Activated CD4-positive, alpha-beta T cell treated with anti-CD3 and anti-CD28 coated beads, Interleukin-2, Interleukin-4, amounts not matched to agents 100 ng/mL and 50 ng/mL, durations not matched to agents 16 hours and 8 hours (primary cell): ENCODE measurements at places on chromosomes 2 and 18.

- DNase-seq, result no peak
These were observed 36.8 kb downstream of the KCNG3 start for GRCh38 chr2:42457011-42457410.

DNA sequence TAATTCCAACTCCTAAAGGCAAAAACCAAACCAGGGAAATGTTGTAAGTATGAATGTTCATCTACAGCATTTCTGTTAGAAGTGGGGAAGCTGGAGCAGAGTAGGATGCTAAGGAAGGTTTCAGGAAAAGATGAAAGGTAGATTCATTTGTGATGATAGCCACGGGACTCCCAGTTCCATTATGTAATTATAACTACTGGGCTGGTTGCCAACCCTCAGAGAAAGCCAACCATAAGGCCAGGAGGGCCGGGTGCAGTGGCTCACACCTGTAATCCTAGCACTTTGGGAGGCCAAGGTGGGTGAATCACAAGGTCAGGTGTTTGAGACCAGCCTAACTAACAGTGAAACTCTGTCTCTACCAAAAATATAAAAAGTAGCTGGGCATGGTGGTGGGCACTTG lies 288.9 kb upstream of the ETAA1 start:
- no peak for DNase-seq

- no peak for DNase-seq
These were observed 48.4 kb upstream of the SPATS2L start for GRCh38 chr2:200258081-200258480.

GRCh38 chr2:178075006-178075326 lies 2.4 kb upstream of the PDE11A start:
- no peak for DNase-seq

DNA sequence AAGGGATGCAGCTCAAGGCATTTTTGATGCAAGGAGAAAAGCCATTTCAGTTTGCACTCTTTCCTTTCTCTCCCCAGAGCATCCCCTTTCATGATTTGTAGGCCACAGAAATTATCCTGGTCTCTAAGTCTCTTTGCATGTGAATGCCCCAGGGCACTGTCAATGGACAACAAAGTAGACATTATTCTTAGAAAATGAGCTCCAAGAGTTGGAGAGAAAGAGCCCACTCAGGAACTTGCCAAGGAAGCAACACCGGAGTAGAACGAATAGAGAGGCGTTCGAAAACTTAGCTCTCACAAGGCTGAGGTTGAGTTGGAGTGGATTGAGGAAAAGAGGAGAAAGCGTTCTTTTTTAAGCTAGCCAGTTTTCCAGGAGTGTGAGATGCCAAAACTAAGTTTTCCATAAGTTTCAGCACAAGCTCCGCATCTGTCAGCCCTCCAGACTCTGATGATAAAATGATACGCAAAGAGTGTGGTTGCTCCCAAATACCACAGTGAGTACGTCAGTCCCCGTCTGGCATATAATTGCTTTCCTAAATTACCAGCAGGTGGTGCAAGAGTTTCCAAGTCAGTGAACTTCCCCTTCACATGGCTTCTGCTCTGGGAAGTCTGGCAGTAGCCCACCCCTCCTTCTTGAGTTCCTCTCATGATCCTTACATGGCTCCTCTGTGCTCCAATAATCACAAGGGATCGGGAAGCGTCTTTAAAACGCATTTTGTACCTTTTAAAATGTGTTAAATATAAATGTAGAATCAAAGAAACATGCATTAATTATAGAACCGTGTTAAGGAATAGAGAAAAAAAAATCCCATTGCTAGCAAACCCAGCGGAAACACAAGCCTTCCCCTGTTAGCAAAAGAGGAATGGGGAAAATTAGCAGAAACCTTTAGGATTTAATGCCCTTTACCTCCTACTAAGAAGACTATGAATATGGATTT lies 1060.6 kb upstream of the FANCL start:
- DNase-seq, result peak; percentile 3

- DNase-seq, result no peak
These were observed 759 bp upstream of the ACTR1B start for GRCh38 chr2:97664636-97664970.

DNA sequence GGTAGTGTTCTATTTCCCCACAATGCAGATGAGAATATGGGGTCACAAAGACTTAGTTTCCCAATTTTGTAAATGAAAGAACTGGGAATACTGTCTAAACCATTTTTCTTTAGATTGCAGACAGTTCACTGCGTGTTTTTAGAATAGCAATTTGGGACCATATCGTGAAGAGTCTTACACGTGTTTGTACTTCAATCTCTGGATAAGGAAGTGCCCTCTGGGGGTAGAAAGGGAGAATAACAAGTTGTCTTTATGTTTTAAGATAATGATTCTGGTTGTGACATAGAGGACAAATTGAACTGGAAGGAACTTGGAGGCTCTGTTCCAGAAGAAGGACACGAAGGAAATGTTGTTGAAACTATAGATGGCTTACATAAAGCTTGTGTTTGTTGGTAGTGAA lies 457.7 kb downstream of the CBLN2 start:
- DNase-seq, result peak; percentile 2

- DNase-seq, result no peak
These were observed 55.9 kb upstream of the RTN4 start for GRCh38 chr2:55106148-55106547.

GRCh38 chr2:83251321-83251872 lies 1207.7 kb downstream of the SUCLG1 start:
- DNase-seq, result no peak

- no peak for DNase-seq
These were observed 174.1 kb downstream of the TFCP2L1 start for GRCh38 chr2:121110924-121111323.

DNA sequence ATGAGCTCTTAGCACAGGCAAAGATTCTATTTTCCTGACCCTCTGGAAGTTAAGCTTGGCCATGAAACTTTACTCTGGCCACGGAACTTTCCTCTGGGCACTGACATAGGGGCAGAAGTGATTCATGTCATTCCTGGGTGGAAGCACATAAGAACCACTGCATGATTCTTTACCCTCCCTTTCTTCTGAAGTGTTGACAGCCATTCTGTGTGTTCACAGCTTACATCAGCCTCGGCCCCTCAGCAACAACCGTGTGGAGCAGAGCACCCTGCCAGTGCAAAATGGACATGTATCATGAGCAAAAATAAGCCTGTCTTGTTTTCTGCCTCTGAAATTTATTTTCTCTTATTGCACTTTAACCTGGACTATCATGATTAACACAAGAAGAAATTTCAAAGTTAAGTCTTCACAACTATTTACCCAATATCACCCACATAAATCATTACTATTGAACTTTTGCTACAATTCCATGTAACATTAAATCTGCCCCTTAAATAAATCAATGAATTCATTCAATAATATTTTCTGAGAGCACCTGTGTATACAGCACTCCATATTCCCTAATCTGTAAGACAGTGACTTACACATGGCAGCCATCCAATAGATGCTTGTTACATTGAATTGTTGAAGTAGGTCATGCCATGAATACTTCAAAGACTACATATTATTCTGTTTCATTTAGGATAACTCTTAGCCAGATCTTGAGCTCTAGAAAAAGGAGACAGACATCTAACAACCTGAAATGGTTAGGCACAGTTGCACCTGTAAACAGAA lies 531.9 kb downstream of the IRS1 start:
- DNase-seq, result no peak

- DNase-seq, result no peak
These were observed 5.5 kb downstream of the RBM45 start for GRCh38 chr2:178117725-178118124.

DNA sequence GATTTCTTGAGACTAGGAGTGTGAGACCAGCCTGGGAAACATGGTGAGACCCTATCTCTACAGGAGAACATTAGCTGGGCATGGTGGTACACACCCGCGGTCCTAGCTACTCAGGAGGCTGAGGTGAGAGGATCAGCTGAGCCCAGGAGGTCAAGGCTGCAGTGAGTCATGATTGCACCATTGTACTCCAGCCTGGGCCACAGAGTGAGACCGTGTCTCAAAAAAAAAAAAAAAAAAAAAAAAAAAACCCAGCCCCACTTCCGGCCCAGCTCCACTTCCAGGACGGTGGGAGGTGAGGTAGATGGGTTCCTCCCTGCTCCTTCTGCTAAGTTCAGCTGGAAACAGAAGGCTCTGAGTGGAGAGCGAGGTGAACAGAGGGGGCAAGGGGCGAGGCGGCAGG lies 41.4 kb upstream of the NFATC1 start:
- DNase-seq, result no peak

GRCh38 chr2:30393510-30393909 lies 53.5 kb upstream of the LCLAT1 start:
- no peak for DNase-seq

DNA sequence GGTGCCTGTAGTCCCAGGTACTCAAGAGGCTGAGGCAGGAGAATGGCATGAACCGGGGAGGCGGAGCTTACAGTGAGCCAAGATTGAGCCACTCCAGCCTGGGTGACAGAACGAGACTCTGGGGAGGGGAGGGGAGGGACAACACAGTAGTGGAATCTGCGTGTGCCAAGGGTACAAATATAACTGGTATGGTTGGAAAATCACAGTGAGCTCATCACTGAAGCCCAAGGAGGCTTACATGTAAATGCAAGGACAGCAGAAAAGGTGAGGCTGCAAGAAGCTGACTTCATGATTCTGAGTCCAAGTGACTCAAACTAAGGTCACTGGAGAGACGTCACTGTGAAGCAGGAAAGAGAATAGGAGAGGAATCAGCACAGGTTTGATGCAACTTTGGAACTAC lies 9.2 kb downstream of the SEPTIN10 start:
- no peak for DNase-seq

- DNase-seq, result peak; percentile 4
These were observed 8.9 kb downstream of the STAM2 start for GRCh38 chr2:152166633-152167032.

GRCh38 chr2:96267159-96267971 lies 1.3 kb downstream of the CIAO1 start:
- peak; percentile 62 for DNase-seq

DNA sequence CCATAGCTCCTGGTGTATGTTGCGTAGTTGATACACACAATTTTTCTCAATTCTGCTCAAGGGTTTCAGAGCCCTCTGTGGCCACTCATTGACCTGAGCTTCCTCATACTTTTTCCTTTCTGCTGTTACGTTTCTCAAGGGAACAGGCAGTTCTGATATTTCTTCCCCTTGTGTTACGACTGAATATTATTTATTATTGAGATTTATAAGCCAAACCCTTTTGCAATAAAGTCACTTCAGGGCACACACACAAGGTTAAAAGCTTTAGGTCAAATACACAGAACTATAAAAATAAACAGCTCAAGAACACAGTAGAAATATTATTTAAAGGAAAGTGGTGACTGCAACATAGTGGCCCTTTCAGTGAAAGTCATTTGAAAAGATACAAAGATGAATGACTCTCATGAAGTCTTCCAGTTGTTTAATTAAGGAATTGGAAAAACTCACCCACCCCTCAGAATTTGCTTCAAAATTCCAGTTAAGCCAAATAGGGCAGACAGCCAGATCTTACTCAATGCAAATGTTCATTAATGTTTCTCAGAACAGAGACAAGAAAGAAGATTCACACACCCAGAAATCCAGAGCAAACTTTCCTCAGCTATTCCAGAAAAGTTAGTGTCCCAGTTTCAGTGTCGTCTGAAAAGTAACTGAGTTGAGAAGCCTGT lies 179.7 kb downstream of the TRIB2 start:
- DNase-seq, result no peak

- no peak for DNase-seq
These were observed 261.0 kb upstream of the SIX3 start for GRCh38 chr2:44680424-44680971.

- DNase-seq, result no peak
These were observed 543.0 kb downstream of the TNS1 start for GRCh38 chr2:217459680-217460405.

DNA sequence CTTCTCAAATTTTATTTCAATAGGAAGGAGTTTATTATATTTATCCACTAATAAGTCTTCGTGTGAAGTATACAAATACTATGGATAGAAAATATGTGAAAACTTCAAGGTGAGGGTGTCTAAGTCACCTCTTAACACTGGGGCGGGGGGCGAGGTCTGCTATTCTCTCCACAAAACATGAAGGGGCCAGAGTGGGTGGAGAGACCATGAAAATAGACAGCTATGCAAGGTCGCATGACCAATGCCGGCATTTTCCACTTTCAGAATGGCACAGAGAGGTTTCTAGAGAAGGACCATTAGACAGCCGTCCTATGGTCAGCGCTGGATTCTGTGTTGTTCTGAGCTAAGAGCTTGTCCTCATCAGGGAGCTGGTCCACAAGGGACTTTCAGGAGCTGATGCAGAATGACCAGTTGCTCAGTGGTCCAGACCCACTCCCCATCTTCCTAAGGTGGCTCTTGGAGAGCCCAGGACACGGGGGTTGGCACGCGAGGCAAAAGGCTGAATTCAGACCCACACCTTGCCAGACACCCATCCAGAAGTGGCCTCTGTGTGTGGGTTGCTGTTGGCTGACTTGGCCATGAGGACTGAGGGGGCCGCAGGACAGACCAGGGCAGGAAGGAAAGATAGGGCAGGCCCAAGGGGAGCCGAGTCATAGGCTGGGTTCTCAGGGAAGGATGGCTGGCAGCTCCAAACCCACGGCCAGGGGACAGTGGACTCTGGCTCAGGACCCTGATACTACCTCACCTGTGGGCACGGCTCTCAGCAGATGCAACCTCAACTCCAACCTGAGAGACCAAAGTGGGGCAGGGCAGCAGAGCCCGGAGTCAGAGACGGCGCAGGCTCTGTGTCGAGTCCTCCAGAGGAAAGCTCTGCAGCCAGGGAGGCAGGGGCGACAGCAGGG lies 69.8 kb downstream of the NDUFA10 start:
- DNase-seq, result no peak

DNA sequence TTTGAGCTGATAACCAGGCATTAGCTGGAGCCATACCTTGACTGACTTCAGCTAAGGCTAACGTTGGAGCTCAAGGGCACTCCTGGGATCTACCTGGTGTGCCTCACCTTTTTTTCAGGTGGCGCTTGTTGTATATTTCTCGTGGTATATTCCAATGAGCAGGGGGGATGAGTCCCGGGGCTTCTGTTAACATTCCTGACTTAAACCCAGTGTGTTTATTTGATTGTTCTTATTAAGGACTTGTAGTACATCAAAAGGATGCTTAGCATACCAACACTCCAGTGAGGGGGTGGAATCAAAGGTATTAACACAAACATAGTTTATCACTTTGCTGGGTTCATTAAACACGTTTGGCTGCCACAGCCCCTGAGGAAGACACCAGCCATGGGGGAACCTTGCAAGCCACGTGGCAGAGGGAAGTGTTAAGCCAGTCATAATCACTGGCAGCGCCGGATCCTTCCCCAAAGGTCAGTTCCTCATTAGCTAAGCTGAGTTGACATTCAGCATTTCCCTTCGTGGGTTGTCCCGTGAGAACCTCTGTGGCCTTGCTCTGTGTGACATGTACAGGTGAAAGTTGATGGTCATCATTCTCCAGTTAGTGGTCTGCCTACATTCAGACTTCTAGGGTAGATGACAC lies 119.5 kb upstream of the MCFD2 start:
- no peak for DNase-seq

GRCh38 chr2:241030883-241031282 lies 32.5 kb downstream of the SNED1 start:
- DNase-seq, result no peak

GRCh38 chr18:22115573-22115972 lies 53.8 kb upstream of the GATA6 start:
- DNase-seq, result no peak
